ENCODE measurements at places on chromosomes 3 and 15.

DNA sequence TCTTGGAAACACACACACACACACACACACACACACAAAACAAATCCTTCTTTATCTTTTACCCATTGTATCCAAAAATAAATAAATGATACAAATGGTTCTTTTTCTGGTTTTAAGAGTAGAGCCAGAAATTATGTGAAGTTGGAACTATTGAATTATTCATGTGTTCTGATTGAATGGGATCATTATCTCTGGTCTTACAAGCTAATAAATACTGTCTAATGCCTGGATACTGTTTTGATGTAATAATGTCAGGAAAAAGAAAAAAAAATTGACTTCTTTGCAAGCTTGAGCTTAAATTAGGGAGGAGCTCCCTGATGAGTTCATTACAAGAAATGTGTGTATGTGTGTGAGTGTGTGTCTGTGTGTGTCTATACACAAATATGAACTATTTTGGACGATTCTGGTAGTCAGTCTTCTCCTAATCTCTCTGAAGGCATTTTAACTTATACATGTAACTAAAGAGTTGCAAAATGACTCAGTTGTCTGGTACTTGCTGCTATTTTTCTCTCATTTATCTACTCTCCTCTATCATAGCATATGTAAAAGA lies 507.2 kb upstream of the AGTR1 start:
- no peak for DNase-seq
- no peak overlapping the region for H3K4me3 ChIP-seq
- H3K27ac ChIP-seq: no peak overlapping the region
- no peaks in the 10 kb centered on the region for H3K36me3 ChIP-seq
- no peaks in the 10 kb centered on the region for H3K4me1 ChIP-seq
- H3K27me3 ChIP-seq: no peaks in the 10 kb centered on the region

DNA sequence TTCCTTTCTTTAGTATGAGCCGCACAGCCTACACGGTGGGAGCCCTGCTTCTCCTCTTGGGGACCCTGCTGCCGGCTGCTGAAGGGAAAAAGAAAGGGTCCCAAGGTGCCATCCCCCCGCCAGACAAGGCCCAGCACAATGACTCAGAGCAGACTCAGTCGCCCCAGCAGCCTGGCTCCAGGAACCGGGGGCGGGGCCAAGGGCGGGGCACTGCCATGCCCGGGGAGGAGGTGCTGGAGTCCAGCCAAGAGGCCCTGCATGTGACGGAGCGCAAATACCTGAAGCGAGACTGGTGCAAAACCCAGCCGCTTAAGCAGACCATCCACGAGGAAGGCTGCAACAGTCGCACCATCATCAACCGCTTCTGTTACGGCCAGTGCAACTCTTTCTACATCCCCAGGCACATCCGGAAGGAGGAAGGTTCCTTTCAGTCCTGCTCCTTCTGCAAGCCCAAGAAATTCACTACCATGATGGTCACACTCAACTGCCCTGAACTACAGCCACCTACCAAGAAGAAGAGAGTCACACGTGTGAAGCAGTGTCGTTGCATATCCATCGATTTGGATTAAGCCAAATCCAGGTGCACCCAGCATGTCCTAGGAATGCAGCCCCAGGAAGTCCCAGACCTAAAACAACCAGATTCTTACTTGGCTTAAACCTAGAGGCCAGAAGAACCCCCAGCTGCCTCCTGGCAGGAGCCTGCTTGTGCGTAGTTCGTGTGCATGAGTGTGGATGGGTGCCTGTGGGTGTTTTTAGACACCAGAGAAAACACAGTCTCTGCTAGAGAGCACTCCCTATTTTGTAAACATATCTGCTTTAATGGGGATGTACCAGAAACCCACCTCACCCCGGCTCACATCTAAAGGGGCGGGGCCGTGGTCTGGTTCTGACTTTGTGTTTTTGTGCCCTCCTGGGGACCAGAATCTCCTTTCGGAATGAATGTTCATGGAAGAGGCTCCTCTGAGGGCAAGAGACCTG lies 13.2 kb downstream of the GREM1 start:
- DNase-seq: no peak
- H3K27ac ChIP-seq: no peak overlapping the region
- H3K27me3 ChIP-seq: no peaks in the 10 kb centered on the region
- H3K4me1 ChIP-seq: no peaks in the 10 kb centered on the region
- no peaks in the 10 kb centered on the region for H3K36me3 ChIP-seq

GRCh38 chr3:188832146-188832545 lies 339.6 kb upstream of the TPRG1 start:
- H3K36me3 ChIP-seq: no peaks in the 10 kb centered on the region
- peak overlapping the region; percentile 73 for H3K27ac ChIP-seq
- H3K4me3 ChIP-seq: no peak overlapping the region
- no peaks in the 10 kb centered on the region for H3K27me3 ChIP-seq
- DNase-seq: no peak

- DNase-seq: peak; percentile 91
- H3K27me3 ChIP-seq: no peaks in the 10 kb centered on the region
- no peaks in the 10 kb centered on the region for H3K36me3 ChIP-seq
- H3K27ac ChIP-seq: peak within 1 kb of the TSS; percentile 100
Measured at GRCh38 chr3:152268555-152269055, at the start of gene MBNL1. MBNL1 (plus strand) TSS chr3:152268929; CDS start chr3:152300194, 31,265 bp downstream.

DNA sequence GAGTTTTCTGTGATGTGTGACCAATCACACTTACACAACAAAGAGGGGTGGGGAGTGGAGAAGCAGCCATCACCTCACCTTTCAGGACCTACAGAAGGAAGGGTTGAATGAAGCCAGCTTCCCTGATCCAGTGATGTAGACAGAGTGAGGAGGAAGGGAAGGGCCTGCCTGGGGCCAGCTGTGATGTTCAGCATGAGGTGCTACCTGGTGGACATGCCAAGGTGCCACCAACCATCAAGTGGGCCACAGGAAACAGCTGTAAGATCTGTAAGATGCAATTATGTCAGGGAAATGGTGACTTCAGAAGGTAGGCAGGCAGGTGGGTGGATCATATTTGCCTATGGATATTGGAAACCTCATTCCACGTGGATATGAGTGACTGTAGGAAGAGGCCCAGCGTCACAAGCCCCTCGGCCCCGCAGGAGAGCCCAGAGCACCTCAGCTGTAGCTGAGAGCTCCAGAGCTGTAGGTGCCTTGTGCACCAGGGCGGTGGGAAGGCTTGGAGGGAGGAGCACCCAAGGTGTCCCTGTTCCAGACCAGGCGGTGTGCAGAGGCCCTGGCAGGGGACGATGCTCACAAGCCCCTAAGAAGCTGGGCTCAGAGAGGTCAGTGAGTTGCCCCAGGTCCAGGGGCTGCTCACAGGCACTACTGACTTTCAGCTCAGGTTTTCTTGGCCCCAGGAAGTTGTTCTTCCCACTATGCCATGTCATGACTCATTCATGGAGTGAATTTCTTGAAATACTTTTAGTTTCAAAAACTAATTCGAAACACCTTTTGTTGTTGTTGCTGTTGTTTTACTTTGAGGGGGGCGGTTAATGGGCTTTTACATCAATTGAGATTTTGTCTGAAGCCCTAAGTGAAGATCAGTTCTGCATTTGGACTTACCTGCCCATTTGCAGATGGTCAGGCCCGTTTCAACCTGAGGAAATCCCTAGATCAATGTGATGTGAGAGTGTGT lies 94.2 kb upstream of the ALDH1A3 start:
- H3K27me3 ChIP-seq: peaks cover 7% of the 10 kb centered on the region
- H3K4me3 ChIP-seq: no peak overlapping the region
- H3K27ac ChIP-seq: no peak overlapping the region
- no peaks in the 10 kb centered on the region for H3K4me1 ChIP-seq

- H3K4me1 ChIP-seq: no peaks in the 10 kb centered on the region
- H3K36me3 ChIP-seq: no peaks in the 10 kb centered on the region
- no peak for DNase-seq
Measured at GRCh38 chr3:2765002-2765579, 345.1 kb downstream of the IL5RA start.

- no peak for DNase-seq
- no peak overlapping the region for H3K4me3 ChIP-seq
- no peaks in the 10 kb centered on the region for H3K36me3 ChIP-seq
- H3K27me3 ChIP-seq: no peaks in the 10 kb centered on the region
- H3K27ac ChIP-seq: no peak overlapping the region
Measured at GRCh38 chr3:171200750-171201088, 174.2 kb upstream of the SLC2A2 start.

GRCh38 chr3:156131241-156131640 lies 10.9 kb downstream of the KCNAB1 start:
- H3K4me3 ChIP-seq: no peak overlapping the region
- H3K27ac ChIP-seq: no peak overlapping the region
- H3K36me3 ChIP-seq: no peaks in the 10 kb centered on the region

- H3K27ac ChIP-seq: no peak overlapping the region
- H3K4me1 ChIP-seq: no peaks in the 10 kb centered on the region
- H3K27me3 ChIP-seq: no peaks in the 10 kb centered on the region
- no peaks in the 10 kb centered on the region for H3K36me3 ChIP-seq
Measured at GRCh38 chr3:166706094-166706493, 674.0 kb downstream of the ZBBX start.

- no peaks in the 10 kb centered on the region for H3K4me1 ChIP-seq
- no peak overlapping the region for H3K4me3 ChIP-seq
- H3K27ac ChIP-seq: no peak overlapping the region
- H3K27me3 ChIP-seq: peaks cover 4% of the 10 kb centered on the region
- DNase-seq: no peak
Measured at GRCh38 chr15:48031466-48031865, 89.3 kb upstream of the SLC24A5 start.

- no peaks in the 10 kb centered on the region for H3K4me1 ChIP-seq
- H3K27ac ChIP-seq: no peak overlapping the region
- no peak overlapping the region for H3K4me3 ChIP-seq
- H3K27me3 ChIP-seq: no peaks in the 10 kb centered on the region
- DNase-seq: no peak
- H3K36me3 ChIP-seq: peaks cover 27% of the 10 kb centered on the region
Measured at GRCh38 chr3:113812854-113813253, 25.7 kb upstream of the GRAMD1C start.

- no peaks in the 10 kb centered on the region for H3K4me1 ChIP-seq
- DNase-seq: no peak
- H3K36me3 ChIP-seq: no peaks in the 10 kb centered on the region
- H3K4me3 ChIP-seq: no peak overlapping the region
- H3K27ac ChIP-seq: no peak overlapping the region
Measured at GRCh38 chr3:8816106-8816505, 46.7 kb upstream of the OXTR start.

- no peak for DNase-seq
- H3K4me3 ChIP-seq: peak overlapping the region; percentile 52
Measured at GRCh38 chr15:96344706-96345559, 14.4 kb downstream of the NR2F2 start.

DNA sequence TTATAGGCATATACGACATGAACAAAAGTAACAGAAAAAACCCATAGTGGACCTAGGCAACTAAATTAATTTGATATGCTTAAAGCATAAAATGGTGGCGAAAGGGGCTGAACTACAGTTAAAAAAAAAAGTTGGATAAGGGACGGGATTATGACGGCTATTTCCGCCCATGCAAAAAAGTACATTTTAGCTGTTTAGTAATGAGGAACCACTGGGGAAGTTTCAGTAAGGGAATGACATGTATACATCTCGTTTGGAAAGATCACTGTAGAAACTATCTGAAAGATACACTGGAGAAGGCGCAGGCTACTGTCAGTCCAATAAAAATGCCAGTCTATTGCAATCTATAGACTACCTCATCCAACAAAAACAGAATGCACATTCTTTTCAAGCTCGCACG lies 65.6 kb downstream of the ZNF148 start:
- H3K27me3 ChIP-seq: no peaks in the 10 kb centered on the region
- no peak overlapping the region for H3K4me3 ChIP-seq
- no peak for DNase-seq
- H3K36me3 ChIP-seq: peaks cover 15% of the 10 kb centered on the region

DNA sequence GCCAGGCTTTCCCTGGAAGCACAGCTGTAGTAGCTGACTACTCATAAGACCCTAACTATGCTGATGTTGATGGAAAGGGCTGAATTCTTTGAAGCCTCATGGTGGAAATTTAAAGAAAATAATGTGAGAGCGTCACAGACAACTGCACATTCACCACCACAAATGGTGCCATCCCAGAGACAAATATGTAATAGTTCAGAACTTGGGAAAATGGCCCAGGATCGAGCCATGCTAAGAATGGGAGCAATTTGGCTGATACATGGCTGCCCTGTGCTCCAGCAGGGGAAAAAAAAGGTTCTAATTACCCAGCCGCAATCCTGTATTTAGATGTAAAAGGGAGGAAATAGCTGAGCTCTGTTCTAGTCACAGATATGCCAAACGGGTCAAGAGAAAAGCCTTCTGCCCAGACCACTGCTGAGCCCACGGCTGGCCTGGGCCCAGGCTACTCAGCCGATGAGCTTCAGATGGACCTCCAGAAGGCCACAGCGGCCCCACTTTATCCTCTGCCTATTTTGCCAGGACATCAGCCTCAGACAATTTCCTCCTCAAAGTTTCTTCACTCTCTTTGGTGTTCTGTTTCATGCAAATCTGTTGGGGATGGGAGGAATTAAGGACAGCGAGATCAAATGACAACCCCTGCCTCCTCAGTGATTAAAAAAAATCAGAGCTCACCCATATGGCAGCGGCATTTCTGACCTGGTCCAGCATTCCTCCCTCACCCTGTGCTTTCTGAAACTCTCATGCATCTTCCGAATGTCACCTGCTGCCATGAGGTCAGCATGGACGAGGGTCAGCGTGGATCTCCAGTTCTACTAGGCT lies 54.5 kb upstream of the MEX3B start:
- H3K27me3 ChIP-seq: no peaks in the 10 kb centered on the region
- DNase-seq: no peak
- H3K4me1 ChIP-seq: no peaks in the 10 kb centered on the region
- H3K27ac ChIP-seq: no peak overlapping the region
- no peaks in the 10 kb centered on the region for H3K36me3 ChIP-seq

DNA sequence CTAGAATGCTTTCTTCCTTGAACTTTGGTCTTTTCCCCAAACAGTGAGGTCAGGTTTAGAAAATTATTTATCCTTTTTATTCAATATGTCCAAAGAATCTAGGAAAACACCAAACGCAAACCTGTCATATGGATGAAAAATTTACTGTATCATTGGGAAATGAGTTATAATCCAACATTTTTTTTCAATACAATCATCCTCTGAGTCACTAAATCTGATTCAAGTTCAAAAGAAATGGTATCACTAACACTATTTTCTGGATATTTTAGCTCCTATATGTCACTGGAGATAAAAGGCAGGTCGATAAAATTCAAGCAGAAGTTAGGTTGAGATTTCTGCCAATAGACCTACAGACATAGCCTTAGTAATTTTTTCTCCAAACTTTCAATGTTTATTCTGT lies 591.6 kb upstream of the AGTR1 start:
- H3K27me3 ChIP-seq: no peaks in the 10 kb centered on the region
- H3K27ac ChIP-seq: no peak overlapping the region
- no peak overlapping the region for H3K4me3 ChIP-seq
- no peaks in the 10 kb centered on the region for H3K4me1 ChIP-seq
- H3K36me3 ChIP-seq: no peaks in the 10 kb centered on the region

DNA sequence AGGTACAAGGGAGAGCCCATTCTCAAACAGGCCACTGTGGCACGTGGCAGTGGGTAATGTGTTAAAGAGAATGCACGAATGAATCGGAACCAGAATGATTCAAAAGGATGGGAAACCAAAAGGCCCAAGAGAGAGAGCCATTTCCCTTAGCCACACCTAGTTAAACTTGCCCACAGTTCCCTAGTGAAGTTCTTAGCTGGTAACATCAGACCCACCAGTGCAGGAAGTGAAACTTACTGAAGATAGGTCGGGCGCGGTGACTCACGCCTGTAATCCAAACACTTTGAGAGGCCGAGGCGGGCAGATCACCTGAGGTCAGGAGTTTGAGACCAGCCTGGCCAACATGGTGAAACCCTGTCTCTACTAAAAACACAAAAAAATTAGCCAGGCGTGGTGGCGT lies 97.1 kb downstream of the MEX3B start:
- H3K27me3 ChIP-seq: no peaks in the 10 kb centered on the region
- H3K4me1 ChIP-seq: no peaks in the 10 kb centered on the region
- DNase-seq: no peak
- H3K27ac ChIP-seq: no peak overlapping the region
- no peak overlapping the region for H3K4me3 ChIP-seq
- no peaks in the 10 kb centered on the region for H3K36me3 ChIP-seq

Measured in suprapubic skin (tissue), 4 donors.